ENCODE measurements at places on chromosomes 2 and 18.

DNA sequence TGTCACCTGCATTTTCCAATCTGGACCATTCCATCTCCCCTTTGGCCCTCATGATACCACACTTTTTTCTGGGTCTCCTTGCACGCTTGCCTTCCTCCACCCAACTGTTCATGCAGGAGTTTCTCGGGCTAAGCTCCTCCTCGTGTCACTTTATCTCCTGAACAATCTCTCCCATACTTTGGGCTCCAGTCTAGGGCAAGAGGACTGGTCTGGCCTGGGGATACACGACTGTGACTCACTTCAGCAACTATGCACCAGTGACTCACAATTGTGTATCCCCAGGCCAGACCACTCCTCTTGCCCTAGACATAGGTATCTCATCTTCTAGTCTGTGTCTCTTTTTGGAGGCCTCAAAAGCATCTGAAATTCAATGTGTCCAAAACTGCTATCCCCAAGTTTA, 149.4 kb upstream of the PTPRM start:
- no peak for DNase-seq

DNA sequence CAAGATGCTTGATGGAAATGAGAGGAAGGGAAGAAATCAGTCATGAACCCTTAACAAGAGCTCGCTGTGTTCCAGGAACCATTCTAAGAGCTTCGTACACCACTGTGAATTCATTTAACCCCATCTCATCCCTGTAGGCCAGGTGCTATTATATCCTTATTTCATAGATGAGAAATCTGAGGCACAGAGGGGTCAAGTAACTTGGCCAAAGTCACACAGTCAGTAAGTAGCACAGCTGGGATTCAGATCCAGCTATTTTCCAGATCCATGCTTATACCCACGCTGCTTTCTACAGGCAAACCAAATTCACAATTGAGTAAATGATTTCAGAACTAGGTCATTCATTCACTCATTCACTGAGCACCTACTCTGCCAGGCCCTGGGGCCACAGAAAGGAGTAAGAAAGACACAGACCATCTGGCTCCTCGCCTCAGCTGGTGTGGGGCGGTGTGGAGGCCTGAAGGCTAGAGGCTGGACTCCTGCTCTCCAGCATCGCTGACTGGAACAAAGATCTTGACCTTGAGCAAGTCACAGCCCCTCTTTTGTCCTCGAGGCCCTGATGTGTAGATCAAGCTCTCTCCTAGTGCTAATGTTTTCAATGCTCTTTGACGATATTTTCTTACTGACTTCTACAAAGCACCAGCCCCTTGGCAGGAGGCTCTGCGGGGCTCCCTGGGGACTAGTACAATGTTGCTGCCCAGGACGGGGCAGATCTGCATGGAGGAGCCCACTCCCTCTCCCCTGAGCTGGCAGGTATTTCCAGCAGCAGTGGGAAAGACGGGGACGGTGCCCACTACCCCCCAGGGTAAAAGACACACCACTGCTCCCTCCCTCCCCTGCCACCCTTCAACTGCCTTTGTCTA, 26.5 kb downstream of the STEAP3 start:
- no peak for DNase-seq

- no peak for DNase-seq
These were observed 39.7 kb downstream of the UBE2F start for GRCh38 chr2:238006510-238006909.

- DNase-seq, result no peak
These were observed 2.0 kb downstream of the CDH7 start for GRCh38 chr18:65752625-65753325.

GRCh38 chr18:10135302-10135926, 221.6 kb downstream of the VAPA start:
- no peak for DNase-seq

Measured in NAMALWA (cell line).